ENCODE measurements at places on chromosomes 1 and 21.
A peak's percentile ranks its signal among the peaks of the same experiment; 100 is the strongest.

GRCh38 chr21:35222541-35222941 is 173.4 kb upstream of the RUNX1 start:
- DNase-seq = no peak

DNA sequence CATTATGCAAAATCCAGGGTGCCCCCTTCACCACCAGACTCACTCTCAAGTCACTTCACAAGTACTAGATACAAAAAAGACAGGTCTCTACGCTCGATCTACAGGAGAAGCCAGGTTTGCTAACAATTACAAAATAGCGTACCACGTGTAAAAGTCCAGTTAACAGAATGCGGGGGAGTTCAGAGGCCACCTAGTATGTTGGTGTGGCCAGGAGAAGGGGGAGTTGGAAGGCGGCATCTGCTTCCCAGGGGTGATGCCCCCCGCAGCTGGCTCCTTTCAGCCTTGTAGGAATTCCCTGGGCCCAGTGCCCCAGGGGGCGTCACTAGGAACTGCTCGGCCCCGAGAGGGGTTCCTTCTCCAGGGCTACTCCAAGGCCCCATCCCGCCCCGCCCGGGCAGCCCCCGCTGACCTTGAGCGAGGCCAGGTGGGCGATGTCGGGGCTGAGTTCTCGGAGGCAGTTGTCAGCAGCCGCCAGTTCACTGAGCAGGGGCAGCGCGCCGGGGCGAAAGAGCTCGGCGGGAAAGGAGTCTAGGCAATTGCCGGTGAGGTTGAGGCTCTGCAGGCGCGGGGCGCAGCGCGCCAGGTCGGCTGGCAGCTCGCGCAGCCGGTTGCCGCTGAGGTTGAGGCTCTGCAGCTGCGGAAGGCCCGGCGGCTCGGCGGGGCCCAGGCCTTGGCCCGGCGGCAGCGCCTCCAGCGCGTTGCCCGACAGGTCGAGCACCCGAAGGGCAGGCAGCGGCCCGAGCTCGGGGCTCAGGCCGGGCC is 664 bp downstream of the LRRC47 start:
- no peak for DNase-seq

DNA sequence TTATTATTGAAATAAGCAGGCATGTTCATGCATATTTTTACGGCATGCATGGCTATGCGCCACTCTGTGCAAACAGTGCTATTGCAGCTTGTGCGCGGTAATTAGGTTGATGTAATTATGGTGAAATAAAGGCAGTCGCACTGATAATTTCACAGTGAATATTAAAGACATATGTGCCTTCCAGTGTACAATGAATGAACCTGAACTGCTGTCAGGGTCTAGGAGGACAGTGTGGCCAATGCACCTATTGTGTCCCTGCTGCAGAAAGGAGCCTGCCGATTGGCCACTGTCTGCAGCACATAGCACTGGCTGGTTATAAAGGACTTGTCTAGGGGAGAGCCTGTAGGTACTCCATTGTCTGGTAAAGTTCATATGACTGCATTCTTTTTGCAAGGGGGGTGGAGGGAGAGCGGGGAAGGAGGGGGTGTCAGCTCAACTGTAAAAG is 340.4 kb downstream of the USP25 start:
- DNase-seq = peak; percentile 32

DNA sequence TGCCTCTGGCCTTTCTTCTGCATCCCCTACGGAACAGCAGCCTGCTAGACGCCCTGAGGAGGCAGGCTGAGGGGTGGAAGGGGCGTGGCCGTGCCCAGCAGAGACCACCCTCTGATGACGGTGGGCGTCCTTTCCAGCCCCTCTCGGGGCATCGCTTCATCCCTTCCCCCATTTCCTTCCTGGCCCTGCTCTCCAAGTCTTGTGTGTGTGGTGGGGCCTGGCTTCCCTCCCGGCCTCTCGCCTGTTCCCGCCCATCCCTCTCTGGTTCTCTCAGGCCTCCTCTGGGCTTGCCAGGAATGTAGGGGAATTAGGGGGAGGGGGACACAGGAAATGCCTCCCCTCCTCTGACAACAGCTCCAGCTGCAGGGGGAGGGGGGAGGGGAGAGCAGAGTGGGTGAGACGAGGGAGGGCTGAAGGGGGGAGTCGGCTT is 51.1 kb downstream of the SKI start:
- DNase-seq = no peak

DNA sequence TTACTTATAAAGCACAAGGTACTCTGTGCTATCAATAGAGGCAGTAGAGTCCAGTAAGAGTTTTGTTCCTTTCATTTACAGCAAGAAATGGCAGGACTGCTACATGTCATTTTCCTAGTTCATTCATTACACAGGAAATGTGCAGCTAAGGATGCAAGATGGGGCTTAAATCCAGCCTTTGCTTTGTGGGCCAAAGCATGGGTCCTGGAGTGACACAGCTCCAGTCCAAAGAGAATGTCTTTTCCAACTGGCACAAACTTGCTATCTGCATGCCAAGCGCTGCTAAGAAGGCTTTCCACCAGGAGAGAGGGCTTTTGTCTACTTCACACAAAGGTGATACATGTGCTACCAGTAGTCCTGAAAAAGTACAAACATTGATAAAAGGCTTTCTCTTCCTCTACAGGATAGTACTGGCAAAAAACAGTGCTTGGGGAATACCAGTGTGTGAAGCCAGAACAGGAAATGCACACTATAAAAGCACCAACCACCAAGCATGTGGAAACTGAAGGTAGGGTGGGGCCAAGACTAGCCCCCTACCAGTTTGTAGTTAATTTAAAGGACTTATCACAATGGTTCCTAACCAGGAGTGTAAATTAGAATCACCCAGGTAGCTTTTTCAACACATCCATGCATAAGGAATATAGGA is 68.7 kb downstream of the ARID4B start:
- DNase-seq = no peak

- DNase-seq = no peak
Observed at GRCh38 chr1:182740120-182740519, 49.5 kb upstream of the NPL start.

- no peak for DNase-seq
Observed at GRCh38 chr1:202117898-202118371, 4.8 kb upstream of the GPR37L1 start.

DNA sequence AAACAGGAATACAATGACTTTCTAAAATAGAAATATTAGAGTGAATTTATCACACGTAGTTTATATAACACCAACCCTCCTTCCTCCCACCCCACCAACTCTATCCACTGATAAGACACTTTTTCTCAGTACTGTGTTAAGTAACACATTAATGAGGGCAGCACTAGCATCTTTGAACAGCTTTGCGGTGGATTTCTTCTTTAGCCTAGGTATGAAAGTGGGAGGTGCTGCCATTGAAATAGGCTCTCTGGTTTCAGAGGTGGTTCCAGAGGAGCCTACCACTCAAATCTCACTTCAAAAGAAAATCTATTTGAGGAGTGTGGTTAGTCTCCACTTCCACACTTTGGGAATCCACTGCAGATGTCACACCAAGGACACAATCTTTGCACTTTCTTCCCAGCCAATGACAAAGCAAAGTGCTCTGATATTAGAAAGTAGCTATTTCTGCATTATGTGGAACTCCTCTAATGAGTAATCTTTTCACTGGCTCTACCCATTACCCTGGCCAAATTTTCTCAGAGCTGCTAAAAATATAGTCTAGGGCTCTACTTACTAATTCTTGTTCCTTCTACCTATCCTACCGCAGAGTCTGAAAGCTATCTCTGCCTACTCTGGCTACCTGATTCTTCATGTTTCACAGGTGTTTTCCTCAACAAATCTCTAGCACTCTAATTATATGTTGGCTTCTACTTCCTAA is 1667.8 kb downstream of the MRPL39 start:
- no peak for DNase-seq

- no peak for DNase-seq
Observed at GRCh38 chr1:201793306-201793925, 35.5 kb upstream of the IPO9 start.

DNA sequence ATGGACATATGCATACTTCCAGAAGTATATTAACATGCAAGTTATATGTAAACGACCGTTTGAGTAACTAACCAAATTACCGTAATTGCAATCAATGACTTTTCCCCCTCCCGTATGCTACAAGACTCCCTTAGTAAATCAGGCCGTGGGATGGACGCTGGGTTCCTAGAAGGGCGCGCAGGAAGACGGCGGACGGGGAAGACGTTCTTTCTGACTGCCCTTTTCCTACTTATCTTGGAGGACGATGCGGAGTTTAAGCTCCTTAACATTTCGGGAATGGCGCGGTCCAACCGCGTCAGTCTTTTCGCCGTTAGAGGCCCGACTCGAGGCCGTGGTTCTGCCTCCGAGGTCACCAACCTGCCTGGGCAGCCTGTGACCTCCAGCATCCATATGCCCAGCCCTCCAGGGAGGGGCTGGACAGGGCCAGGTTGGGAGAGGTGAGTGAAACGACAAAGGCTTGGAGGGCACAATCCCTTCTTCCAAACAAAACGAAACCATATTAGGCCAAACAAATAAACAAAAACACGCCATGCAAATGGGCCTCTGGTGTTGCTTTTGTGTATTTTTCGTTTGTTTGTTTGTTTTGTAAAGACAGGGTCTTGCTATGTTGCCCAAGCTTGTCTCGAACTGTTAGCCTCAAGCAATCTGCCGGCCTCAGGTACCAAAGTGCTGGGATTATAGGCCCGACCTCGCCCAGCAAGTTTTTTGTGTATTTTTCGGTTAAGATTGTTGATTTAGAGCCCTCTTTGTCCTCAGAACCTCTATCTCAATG is 873 bp upstream of the PI4KB start:
- DNase-seq = no peak

GRCh38 chr1:89358287-89358893 is 5.5 kb upstream of the GBP6 start:
- DNase-seq = no peak

GRCh38 chr1:243496806-243497205 is 241.0 kb downstream of the SDCCAG8 start:
- DNase-seq = no peak

- DNase-seq = no peak
Observed at GRCh38 chr1:9471679-9472078, 67.6 kb upstream of the SLC25A33 start.

- no peak for DNase-seq
Observed at GRCh38 chr1:175278734-175279116, 86.1 kb upstream of the KIAA0040 start.

- no peak for DNase-seq
Observed at GRCh38 chr1:55626326-55626725, 411.2 kb upstream of the USP24 start.

GRCh38 chr1:34002810-34003209 is 138.9 kb downstream of the HMGB4 start:
- DNase-seq = no peak

DNA sequence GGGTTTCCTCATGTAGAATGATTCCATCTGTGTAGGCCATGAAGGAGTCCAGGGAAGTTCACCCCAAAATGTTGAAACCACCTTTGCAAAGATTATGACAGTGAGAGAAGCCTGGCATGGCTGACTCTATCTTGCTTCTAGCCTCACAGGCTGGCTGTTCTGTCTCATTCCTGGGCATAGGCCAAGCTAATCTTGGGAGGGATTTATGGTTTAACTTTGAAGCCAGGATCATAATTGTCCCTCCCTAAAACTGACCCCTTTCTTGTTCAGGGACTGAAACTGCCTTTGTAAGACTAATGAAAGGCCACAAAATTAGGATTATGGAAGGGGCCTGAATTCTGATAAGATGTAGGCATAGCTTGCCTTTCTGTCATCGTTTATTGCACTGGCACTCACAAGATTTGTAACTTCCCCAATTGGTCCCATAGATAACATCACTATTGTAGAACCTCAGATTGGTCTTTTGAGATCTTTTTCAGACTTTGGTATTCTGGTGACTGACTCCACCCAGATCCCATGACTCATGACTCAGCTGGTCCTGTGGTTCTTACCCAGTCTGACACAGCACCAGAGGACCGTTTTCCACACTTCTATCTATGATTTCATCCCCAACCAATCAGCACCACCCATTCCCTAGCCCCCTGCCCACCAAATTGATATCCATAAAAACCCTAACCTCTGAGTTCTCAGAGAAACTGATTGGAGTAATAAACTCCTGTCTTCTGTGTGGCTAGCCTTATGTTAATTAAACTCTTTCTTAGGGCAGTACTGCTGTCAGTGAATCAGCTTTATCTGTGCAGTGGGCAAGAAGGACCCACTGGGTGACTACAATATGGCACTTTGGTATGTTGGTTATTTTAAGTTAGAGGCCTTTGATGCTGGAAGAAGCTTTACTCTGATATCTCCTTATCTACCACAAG is 13.6 kb upstream of the LAMTOR5 start:
- no peak for DNase-seq

DNA sequence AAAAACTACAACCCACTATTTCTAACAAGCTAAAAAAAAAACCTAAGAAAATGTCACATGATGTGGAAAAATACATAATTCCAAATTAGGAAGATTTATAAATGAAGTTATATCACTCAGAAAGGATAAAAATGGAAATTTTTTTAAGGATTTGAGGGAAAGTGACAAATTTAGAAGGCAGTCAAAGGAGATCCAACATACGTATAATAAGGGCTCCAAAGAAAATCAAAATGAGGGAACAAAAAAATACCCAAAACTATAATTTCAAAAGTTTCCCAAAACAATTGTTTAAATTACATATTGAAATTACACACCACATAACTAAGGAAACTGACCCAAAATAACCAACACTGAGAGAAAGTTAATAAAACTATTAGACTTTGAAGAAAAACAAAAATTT is 381.1 kb upstream of the KAZN start:
- no peak for DNase-seq

DNA sequence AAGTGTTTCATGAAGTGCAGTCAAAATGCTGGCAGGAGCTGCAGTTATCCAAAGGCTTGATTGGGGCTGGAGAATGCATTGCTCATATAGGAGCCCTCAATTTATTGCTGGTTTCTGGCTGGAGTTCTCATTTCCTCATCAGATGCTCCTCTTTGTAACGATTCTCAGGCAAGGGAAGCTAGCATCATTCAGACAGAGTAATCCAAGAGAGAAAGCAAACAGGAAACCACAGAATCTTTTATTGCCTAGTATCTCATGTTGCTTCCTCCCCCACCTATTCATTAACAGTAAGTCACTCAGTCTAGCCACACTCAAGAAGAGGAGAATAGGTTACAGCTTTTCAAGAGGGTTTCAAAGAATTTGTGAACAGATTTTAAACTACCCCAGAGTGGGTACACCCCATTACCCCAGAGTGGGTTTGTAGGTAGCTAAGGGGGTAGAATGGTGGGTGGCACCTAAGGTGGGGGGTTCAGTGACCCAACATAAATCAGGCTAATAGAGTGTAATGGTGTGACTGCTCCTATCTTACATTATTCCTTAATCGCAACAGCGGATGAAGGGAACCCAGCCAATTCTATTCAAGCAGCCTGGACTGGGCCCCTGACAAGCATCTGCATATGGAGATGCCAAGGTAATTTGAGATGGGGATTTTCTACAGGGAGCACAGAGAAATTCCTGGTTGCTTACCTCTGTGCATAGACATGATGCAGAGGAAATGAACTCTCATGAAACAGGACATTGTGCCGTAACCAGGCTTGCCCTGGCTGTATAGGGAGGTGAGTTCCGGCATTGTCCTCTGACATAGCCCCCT is 67.1 kb downstream of the KCNJ15 start:
- DNase-seq = no peak

DNA sequence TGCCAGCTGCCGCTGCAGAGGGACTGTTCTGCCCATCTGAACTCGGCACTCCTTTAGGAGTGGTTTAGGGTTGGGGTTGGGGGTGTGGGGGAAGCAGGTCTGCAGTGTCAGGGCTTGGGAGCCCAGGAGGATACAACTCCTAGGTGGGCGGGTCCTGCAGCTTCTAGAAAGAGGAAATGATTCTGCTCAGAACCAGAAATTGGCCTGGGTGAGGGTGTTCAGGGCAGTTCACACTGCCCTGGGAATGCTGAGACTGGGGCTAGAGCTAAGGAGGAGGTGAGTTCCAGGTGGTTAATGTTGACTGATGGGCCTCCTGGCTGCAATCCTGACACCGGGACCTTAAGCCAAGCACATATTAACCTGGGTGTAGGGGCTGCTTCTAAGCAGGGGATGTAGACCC is 4.8 kb upstream of the SLC26A9 start:
- DNase-seq = no peak
